HS-27A (cell line): ENCODE measurements at places on chromosomes 6 and 20.

- no peak for DNase-seq
These were observed 250.9 kb upstream of the RREB1 start for GRCh38 chr6:6856538-6857523.

DNA sequence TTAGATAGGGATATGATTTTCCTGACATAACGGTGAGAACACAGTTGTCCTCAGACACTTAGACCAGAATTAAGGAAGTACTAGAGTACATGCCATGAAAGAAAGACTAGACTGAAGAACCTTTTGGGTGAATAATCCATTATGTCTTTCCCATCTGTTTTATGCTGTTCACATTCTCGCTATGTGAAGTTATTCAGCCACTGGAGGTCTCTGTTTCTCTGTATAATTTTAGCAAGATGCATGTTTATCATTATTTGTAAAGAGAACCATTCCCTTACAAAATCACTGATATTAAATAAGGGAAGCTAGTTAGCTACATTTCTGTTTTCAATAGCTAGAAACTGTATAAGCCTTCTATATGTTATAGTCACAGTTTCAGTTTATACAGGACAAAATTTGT lies 391.9 kb downstream of the CD109 start:
- DNase-seq: no peak

DNA sequence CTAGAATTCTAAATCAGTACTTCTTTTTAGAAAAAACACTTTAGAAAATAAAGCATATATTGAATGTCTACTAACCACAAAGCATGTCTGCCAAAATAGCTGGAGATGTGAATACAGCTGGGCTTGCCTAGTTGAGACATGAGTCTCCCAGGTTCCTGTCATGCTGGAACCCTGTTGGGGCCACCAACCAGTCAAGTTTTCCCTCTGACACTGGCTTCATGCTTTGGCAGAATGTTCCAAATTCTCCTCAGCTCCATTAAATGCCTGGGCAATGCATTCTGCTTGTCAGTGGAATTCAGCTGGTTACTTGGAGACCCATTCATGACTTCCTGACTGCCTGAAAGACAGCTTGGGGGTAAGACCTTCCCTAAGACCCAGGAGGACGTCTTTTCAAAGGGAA lies 87.2 kb downstream of the PRND start:
- DNase-seq: no peak

DNA sequence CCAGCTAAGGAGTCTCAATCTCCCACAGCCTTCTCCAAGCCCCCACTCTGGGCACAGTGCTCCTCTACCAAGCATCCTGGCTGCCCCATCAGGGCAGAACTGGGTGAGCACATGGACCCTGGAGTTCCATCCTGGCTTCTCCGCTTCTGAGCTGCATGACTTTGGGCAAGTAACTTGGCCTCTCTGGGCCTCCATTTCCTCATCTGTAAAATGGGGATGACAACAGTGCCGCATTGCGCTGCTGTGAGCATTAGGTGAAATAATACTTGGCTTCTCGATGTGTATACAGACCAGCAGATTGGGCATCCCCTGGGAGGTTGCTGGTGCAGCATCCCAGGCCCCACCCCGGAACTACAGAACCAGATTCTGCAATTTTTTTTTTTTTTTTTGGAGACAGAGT lies 8.3 kb upstream of the RIPOR3 start:
- DNase-seq: no peak

GRCh38 chr6:1667012-1667804 lies 57.5 kb downstream of the FOXC1 start:
- DNase-seq: no peak

- no peak for DNase-seq
These were observed 14.2 kb upstream of the UNC93A start for GRCh38 chr6:167276772-167277533.

GRCh38 chr6:3848380-3848779 lies 793 bp upstream of the FAM50B start:
- no peak for DNase-seq

DNA sequence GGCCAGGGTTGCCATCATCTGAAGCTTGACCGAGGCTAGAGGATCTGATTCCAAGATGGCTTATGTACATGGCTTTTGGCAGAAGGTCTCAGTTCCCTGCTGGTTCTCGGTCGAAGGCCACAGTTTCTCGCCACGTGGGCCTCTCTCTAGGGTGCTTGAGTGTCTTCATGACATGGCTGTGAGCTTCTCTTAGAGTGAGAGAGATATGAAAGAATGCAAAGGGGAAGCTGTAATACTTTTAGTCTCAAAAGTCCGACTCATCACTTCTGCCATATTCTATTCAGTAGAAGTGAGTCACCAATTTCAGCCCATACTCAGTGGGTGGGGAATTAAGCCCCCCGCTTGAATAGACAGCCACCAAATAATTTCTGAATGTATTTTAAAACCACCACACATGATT lies 94.2 kb downstream of the UTRN start:
- DNase-seq: no peak

DNA sequence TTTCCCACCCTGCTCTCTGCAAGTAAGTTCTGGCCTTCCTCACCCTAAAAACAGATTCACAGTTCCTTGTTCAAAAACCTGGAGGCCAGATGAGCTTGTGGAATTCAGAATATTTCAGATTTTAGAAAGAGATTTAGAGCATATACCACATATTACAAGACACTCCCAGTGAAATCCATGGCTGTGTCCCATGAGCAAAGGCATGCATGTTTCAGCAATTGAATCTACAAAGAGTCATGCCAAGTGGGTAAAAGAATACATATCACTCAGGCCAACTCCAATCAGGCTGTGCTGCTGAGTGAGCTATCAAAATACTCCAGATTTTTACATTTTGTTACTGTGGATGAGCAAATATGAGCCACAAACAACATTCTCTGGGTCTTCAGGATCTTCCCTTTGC lies 10.2 kb upstream of the NEDD9 start:
- no peak for DNase-seq

DNA sequence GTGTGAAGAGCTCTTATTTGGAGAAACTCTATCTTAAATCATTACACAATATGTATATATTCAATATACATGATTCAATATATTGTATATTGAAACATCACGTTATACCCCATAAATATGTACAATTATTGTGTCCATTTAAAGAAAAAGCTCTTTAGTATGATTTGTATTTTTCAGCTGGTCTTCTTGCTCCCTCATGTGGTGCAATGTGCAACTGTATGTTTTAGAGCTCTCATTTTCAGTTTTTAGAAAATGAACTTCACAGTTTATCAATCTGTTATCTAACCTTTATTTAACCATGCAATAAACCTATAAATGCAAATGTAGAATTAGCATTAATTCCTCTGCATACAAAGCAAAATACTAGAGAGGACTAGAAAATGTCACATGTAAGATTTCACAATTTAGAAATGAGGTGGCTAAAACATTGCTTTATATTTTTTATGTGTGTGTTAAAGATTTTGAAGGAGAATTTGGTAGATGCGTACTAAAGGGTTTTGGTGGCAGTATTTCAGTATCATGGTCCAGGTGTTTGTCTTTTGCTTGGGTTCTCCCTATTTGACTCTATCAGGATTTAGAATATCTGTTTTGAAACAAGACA lies 167.1 kb downstream of the PHF3 start:
- no peak for DNase-seq

DNA sequence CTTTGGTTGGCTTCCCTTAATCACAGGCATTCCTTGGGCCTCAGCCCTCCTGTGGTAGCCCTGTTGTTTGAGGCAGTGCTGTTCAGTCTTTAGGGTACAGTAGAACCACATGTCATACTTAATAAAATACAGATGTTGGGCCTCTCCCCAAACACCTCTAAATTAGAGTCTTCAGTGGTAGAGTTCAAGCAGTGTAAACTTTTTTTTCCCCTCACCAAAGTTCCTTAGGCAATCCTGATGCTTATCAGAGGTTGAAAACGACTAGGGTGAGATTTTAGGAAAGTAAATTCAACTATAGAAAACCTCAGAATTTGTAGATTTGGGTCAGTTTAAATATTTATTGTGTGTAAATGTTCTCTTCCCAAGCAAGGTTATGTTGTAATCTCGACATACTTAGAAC lies 44.6 kb downstream of the BLTP3A start:
- DNase-seq: no peak

DNA sequence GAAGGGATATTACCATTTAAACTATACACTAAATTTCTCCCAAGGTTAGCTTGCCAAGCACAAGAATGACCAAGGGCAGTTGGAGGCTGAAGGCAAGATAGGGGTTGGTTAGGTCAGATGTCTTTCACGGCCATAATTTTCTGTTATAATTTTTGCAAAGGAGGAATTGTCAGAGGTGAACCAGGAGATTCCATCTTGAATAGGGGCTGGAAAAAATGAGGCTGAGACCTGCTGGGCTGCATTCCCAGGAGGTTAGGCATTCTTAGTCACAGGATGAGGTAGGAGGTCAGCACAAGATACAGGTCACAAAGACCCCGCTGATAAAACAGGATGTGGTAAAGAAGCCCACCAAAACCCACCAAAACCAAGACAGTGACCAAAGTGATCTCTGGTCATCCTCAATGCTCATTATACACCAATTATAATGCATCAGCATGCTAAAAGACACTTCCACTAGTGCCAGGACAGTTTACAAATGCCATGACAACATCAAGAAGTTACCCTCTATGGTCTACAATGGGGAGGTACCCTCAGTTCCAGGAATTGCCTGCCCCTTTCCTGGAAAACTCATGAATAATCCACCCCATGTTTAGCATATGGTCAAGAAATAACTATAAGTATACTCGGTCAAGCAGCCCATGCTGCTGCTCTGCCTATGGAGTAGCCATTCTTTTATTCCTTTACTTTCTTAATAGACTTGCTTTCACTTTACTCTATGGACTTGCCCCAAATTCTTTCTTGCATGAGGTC lies 371.8 kb upstream of the SULF2 start:
- DNase-seq: no peak

DNA sequence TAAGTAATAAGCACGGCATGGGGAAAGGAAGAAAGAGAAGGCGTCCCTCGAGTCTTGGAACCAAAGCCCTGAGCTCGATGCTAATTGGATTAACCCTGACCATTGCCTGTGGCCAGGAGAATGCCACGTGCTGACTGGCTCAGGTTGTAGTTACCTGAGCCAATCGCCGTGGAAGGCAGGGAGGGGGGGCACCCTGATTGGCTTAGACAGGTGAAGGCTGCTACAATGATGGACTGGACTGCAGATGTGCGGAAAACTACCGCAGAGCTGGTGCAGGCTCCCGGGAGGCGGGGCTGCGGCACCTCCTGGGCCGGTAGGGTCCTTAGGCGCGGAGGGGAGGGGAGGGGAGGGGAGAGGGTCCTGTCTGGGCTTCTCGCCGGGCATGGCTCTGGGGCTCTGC lies 121.3 kb downstream of the TFAP2C start:
- DNase-seq: no peak

- DNase-seq: no peak
These were observed 610.3 kb downstream of the RNF144B start for GRCh38 chr6:18997375-18997826.

- no peak for DNase-seq
These were observed at the start of gene METTL24 for GRCh38 chr6:110357664-110358552. Gene METTL24 (minus strand): TSS chr6:110358349. CDS start chr6:110358272, 77 bp downstream.

DNA sequence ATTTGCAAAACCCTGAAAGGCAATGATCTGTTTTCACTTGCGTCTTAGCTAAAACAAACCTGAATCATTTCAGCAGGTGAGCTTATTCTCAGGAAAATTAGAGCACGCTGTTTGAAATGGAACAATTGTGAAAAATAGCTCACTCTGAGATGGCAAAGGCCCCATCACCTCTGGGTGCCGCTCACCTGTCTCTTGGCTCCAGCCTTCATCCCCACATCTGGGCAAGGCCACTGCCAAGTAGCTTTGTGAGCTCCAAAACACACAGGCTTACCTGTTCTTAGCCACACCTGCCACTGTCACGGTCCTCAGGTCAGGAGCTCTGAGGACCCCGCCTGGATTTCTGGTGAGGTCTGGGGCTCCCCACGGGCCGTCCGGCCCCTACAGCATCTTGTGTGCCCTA lies 66.7 kb downstream of the SMOC2 start:
- DNase-seq: no peak

GRCh38 chr6:101630941-101631340 lies 237.4 kb downstream of the GRIK2 start:
- DNase-seq: no peak

DNA sequence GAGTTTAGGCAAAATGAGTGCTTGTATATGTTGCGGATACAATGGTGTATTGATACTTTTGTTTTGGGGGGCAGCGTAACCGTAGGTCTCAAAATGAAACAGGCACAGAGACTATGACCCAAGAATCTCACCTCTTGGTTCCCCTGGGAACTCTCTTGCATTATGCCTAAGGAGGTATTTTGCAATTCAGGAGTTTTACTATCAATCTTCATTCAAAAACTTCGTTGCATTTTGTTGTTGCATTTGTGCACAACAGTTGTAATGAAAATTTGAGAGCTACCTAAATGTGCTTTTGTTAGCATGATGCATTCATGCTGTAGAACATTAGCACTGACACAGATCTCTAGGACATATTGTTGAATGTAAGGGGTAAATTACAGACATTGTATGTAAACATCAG lies 18.2 kb downstream of the VTA1 start:
- DNase-seq: no peak

- no peak for DNase-seq
These were observed 9.9 kb downstream of the CNPY3 start for GRCh38 chr6:42938987-42939809.

- no peak for DNase-seq
These were observed 8.3 kb downstream of the GSS start for GRCh38 chr20:34947336-34947735.

DNA sequence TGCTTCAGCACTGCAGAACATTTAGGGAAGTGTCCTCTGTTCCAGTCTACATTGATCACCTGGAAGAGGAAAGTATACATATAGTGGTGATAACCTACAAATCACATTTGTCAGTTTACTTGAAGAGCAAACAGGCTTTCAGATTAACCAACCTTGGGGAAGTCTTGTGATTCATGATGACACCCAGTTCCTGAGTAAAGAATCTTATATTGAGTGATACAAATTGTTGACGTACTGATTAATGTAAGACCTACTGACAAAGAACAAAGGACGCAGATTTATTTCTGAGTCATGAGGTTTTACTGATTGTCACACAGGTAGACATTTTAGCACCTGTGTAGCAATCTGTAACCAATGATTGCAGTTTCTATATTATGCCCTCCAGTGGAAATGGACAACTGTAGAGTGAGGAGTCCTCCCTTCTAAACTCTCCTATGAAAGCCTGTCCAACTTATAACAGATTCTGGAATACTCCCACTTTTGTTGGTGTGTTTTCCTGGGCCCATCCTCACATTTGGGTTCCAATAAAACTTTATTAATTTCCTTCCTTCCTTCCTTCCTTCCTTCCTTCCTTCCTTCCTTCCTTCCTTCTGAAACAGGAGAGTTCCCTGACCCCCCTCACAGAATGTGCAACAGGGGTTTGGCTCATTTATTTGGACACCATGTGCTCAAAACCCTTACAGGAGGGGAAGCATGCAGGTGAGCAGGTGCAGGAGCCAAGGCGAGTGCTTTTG lies 113.5 kb downstream of the SLC35B3 start:
- no peak for DNase-seq

DNA sequence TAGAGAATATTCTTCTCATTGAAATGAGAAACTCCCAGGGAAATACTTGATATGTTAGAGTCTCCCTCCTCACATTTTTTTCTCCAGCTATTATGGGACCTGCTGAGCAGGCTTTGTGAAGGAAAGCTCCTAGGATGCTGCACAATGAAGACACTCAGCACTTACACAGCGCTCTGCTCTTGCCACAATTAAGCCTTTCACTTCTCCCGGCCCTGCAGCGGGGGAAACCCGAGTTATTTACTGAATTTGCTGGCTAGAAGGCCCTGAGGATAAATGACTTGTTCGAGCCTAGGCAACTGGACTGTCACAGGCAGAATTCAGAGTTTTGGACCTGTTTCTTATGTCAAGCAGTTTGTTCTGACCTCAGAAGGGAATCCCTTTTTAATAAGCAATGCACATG lies 102.0 kb downstream of the MAP3K7 start:
- no peak for DNase-seq

- DNase-seq: no peak
These were observed 110.9 kb upstream of the AKAP12 start for GRCh38 chr6:151128763-151129370.
